Suprapubic skin (tissue), 4 donors: ENCODE measurements at places on chromosomes 5 and 9.

GRCh38 chr9:120348951-120349429 lies 231.0 kb downstream of the CDK5RAP2 start:
- H3K27me3 ChIP-seq: no peaks in the 10 kb centered on the region
- no peaks in the 10 kb centered on the region for H3K4me1 ChIP-seq
- no peaks in the 10 kb centered on the region for H3K36me3 ChIP-seq
- DNase-seq: no peak
- no peak overlapping the region for H3K4me3 ChIP-seq

DNA sequence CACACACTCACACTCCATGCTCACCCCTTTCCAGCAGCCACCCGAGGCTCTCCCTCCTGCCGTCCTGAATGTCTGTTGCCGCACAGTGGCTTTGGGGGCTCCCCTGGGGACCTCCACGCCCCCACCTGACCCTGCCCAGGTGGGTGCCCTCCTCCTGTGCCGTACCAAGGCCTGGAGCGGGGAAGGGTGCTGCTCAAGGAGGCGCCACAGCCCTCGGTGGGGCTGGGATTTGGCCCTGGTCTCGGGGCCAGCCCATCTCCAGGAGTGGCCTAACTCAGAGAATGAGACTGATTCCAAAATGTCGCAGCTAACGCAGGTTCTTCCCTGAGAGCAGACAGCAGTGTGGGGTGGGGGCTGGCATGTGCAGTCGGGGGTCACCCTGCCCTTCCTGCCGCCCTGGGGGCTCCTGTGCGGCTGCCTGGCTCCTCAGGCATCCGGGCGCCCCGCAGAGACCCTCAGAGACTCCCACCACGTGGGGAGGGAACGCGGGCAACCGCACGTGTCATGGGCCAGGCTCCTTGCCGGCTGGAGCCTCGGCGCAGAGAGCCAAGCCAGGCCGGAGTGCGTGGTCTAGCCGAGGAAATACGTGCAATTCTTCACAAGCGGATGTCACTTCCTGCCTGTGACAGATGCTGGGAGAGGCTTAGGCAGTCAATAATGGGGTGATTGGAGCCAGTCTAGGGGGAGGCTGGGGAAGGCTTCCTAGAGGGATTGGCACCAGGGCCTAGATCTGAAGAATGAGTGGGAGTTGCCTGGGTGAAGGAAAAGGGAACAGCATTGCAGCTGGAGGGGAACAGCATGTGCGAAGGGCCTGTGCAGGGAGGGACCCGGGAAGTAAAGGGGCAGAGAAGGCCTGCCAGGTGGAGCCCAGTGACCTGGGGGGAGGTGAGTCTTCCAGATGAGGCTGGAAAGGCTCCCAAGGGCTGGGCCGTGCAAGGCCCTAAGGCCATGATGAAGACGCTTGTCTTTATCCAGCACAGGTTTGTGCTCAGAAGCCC lies 44.1 kb downstream of the C9orf50 start:
- H3K36me3 ChIP-seq: no peaks in the 10 kb centered on the region
- no peak overlapping the region for H3K27ac ChIP-seq
- no peak for DNase-seq

GRCh38 chr5:1508659-1509290 lies 15.0 kb downstream of the LPCAT1 start:
- H3K27ac ChIP-seq: no peak overlapping the region
- peaks cover 19% of the 10 kb centered on the region for H3K36me3 ChIP-seq
- peaks cover 18% of the 10 kb centered on the region for H3K4me1 ChIP-seq
- H3K4me3 ChIP-seq: no peak overlapping the region
- H3K27me3 ChIP-seq: no peaks in the 10 kb centered on the region

GRCh38 chr9:136567651-136568287 lies 21.9 kb upstream of the NOTCH1 start:
- no peak overlapping the region for H3K4me3 ChIP-seq
- H3K36me3 ChIP-seq: no peaks in the 10 kb centered on the region
- H3K27ac ChIP-seq: peak overlapping the region; percentile 25
- no peak for DNase-seq

GRCh38 chr9:38435521-38435920 lies 11.3 kb upstream of the IGFBPL1 start:
- no peak for DNase-seq
- no peaks in the 10 kb centered on the region for H3K4me1 ChIP-seq
- no peak overlapping the region for H3K27ac ChIP-seq
- no peak overlapping the region for H3K4me3 ChIP-seq
- no peaks in the 10 kb centered on the region for H3K36me3 ChIP-seq

DNA sequence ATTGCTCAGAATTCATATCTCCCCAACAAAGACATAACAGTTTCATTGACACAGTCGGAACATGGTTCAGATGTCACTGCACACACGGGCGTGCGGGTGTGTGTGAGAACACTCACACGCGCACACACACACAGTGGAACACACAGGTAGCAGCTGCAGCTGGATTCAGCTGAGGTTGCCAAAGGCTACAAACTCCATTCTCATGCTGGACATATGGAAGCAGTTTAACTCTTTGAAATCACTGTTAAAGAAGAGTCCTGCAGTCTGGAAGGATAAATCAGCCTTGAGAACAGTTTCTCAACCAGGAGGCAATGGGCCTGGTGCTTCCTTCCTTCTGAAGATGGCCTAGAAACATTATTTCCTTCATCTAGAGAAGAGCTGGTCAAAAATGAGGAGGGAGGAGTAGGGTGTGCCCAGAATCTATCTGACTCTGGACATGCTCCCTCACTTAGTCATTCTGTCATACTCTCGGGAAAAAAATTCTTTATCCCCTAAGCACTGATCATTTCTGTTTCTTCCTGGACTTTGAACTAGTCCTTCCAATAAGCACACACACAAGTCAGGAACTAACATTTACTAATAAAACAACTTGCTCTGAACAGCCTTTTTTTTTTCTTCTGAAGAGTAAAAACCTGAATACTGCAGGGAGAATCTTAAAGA lies 160.6 kb downstream of the ZDHHC21 start:
- H3K4me3 ChIP-seq: no peak overlapping the region
- no peak for DNase-seq
- no peaks in the 10 kb centered on the region for H3K27me3 ChIP-seq

GRCh38 chr5:154593071-154593470 lies 115.0 kb upstream of the HAND1 start:
- H3K36me3 ChIP-seq: no peaks in the 10 kb centered on the region
- H3K4me3 ChIP-seq: no peak overlapping the region
- no peaks in the 10 kb centered on the region for H3K4me1 ChIP-seq
- H3K27me3 ChIP-seq: peaks cover 2% of the 10 kb centered on the region

- H3K4me1 ChIP-seq: no peaks in the 10 kb centered on the region
- no peak for DNase-seq
- no peak overlapping the region for H3K27ac ChIP-seq
Measured at GRCh38 chr5:143554187-143554717, 150.8 kb upstream of the NR3C1 start.

- DNase-seq: no peak
- H3K36me3 ChIP-seq: peaks cover 16% of the 10 kb centered on the region
- no peak overlapping the region for H3K4me3 ChIP-seq
- H3K4me1 ChIP-seq: peaks cover 26% of the 10 kb centered on the region
Measured at GRCh38 chr9:71737455-71737854, 30.9 kb downstream of the CEMIP2 start.

- no peak overlapping the region for H3K27ac ChIP-seq
- H3K27me3 ChIP-seq: no peaks in the 10 kb centered on the region
- H3K4me1 ChIP-seq: peaks cover 34% of the 10 kb centered on the region
- no peak for DNase-seq
- no peaks in the 10 kb centered on the region for H3K36me3 ChIP-seq
Measured at GRCh38 chr9:34045903-34046302, 2.8 kb downstream of the UBAP2 start.

DNA sequence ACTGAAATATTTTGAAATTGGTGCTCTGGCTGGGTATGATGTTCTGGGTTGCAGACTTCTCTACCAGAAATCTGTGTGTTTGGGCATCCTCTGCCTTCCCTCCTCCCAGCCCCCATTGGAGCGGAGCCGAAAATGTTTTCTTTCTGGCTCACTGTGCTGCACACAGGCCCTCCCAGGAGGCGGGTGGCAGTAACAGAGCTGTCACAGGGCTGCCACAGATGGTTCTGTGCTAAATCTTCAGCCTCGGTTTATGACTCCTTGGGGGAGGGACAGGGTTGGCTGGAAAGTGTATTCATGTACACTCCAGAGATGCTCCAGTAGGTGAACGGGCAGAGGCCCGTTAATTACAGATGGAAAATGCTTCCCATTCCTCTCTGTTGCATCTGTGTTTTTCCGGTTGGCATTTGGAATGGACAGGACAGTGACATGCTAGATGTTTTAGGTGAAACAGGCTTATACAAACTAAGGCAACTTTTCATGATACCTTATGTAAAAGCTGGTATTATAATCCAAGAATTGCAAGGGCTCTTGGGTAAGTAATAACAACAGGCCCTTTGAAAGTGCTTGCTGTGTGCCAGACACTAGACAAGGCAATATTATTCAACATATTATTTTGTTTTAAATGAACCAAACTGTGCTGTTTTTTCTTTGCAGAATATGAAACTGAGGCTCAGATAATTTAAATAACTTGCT lies 180.2 kb downstream of the ADCY2 start:
- no peaks in the 10 kb centered on the region for H3K36me3 ChIP-seq
- no peaks in the 10 kb centered on the region for H3K4me1 ChIP-seq
- DNase-seq: no peak
- no peak overlapping the region for H3K4me3 ChIP-seq
- H3K27me3 ChIP-seq: no peaks in the 10 kb centered on the region

GRCh38 chr5:4700069-4700468 lies 440.1 kb upstream of the ADAMTS16 start:
- H3K36me3 ChIP-seq: no peaks in the 10 kb centered on the region
- no peak overlapping the region for H3K27ac ChIP-seq
- H3K27me3 ChIP-seq: no peaks in the 10 kb centered on the region

DNA sequence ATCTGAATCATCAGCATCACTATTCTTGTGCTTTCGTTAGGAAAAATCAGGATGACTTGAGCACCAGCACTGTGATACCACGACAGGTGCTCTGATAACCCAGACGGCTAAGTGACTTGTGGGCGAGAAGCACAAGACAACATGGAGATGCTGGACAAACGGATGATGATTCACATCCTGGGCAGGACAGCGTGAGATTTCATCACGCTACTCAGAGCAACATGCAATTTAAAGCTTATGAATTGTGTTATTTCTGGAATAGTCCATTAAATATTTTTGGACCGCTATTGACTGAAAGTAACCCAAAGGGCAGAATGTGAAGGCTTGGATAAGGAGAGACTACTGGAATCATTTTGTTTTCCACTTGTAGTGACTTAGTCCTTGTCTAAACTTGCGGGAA lies 114.8 kb upstream of the DAPK1 start:
- H3K4me3 ChIP-seq: no peak overlapping the region
- no peaks in the 10 kb centered on the region for H3K27me3 ChIP-seq
- no peaks in the 10 kb centered on the region for H3K36me3 ChIP-seq
- DNase-seq: no peak

GRCh38 chr9:2439957-2440356 lies 181.6 kb upstream of the VLDLR start:
- H3K27ac ChIP-seq: no peak overlapping the region
- no peaks in the 10 kb centered on the region for H3K4me1 ChIP-seq
- no peaks in the 10 kb centered on the region for H3K27me3 ChIP-seq
- DNase-seq: no peak

GRCh38 chr5:78566747-78567425 lies 81.7 kb downstream of the LHFPL2 start:
- no peaks in the 10 kb centered on the region for H3K27me3 ChIP-seq
- peak overlapping the region; percentile 80 for H3K27ac ChIP-seq
- no peak for DNase-seq
